ENCODE measurements at places on chromosomes 12 and 14.

GRCh38 chr14:33343016-33343415 is 404.3 kb downstream of the NPAS3 start:
- no peak for DNase-seq

DNA sequence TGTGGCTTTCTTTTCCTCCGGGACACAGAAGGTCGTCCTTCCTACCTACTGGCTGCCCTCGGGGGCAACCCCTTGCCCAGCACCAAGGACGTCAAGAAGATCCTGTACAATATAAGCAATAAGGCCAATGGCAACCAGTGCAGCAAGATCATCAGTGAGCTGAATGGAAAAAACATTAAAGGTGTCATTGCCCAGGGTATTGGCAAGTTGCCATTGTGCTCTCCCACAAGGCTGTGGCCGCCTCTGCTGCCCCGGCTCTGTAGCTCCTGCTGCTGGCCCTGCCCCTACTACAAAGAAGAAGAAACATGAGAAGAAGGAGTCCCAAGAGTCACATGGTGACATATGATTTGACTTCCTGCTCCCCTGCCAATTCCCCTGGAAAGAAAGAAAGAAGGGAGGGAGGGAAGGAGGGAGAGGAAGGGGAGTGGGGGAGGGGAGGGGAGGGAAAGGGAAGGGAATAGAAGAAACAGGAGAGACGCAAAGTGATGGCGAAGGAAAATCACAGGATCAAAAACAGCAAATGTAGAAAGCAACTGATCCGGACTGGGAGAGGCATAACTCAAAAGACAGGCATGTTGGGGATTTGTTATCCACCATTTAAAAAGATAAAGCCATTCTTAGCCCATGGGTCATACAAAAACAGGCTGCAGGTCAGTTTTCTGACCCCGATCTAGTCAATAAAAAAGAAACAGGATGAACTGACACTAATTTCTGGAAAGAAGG is 61.3 kb upstream of the RESF1 start:
- DNase-seq, result no peak

- DNase-seq, result no peak
Measured at GRCh38 chr12:88398031-88398430, 182.2 kb downstream of the KITLG start.

- DNase-seq, result no peak
Measured at GRCh38 chr14:103127861-103128598, 4.8 kb downstream of the TNFAIP2 start.

DNA sequence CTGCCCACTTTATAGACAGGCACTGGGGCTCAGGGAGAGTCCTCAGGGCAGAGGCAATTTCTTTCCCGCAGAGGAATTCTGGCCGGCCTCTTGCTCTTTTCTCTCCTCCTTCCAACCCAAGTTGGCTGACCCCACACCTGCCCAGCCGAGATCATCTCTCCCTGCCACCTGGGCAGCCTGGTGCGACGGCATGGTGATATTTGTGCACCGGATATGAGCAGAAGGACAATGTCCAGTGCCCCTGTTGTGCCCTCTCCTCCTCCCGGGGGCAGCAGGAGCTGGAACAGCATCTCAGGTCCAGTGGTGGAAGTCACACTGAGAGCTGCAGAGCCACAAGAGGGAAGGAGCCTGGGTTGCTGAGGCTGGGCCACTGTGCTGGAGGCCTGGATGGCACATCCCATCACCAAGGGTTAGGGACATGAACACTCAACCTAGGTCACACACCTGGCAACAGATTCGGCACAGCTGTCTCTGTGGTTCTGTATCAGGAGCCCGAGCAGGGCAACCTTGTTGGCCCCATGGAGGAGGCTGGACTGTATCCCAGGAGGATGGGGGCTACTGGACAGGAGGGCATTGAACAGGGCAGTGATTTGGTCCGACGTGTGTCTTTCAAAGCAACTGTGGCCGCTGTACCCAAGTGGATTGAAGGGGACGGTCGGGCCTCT is 57.7 kb upstream of the DIO3 start:
- no peak for DNase-seq

DNA sequence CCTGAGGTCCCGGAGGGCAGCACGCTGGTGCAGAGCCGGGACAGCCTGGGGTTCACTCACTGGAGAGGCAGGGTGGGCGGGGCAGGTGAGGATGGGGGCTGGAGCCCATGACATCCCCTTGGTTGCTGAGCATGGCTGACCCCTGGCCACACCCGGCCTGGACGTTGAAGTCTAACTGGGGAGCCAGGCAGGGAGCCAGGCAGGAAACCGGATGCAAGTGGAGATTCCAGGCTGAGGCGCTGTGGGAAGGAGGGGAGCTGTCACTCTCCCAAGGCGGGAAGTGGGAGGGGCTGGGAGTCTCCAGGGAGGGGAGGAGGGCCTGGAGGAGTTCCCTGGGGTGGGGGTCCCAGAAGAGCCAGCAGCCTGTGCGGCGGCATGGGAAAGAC is 7.7 kb upstream of the INF2 start:
- peak; percentile 58 for DNase-seq

DNA sequence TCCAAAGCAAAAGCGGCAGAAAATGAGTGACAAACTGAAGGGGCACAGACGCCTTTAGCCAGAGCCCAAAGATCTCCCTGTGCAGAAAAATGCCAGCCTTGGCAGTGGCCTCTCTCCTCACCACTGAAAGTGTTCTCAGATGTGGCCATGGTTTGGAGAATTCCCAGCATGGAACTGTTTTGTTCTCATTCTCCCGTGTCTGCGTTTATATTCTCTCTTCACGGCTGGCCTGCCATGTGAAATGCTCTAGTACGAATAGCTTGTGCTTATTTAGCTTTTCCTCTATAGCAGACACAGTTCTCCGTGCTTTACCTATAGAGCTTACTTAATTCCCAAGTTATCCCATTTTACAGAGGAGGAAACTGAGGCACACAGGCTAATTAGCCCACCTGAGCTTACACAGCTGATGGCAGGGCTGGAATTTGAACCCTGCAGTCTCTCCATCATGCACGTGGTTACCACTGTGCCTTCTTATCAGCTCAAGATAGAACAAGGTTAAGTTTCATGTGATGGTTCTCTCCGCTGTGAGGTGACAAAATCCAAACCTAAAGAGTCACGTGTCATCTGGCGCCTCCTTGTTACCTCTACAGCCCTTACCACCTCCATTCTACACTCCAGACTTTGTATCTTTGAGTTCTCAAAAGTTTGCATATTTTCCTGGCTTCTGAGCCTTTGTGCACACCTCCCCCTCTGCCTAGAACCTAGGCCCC is 141.6 kb downstream of the GCH1 start:
- no peak for DNase-seq

DNA sequence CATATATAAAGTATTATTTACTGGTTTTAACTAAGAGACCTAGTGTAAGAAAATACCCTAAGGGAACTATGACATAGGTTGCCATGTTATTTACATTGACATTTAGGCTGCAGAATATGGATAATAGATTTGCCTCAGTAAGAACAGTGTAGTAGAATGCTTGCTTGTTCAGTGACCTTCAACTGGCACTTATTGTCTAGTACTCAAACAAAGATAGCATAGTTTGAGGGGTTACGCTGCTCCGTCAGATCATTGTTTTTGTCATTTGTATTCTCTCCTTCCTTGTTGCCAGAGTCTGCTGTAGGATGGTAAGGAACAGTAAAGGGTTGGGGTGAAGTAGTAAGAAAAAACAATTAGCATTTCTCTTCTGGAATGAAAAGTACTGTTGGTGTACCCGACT is 33.2 kb downstream of the TOGARAM1 start:
- DNase-seq, result no peak
